ENCODE measurements at places on chromosomes 7 and 10.

DNA sequence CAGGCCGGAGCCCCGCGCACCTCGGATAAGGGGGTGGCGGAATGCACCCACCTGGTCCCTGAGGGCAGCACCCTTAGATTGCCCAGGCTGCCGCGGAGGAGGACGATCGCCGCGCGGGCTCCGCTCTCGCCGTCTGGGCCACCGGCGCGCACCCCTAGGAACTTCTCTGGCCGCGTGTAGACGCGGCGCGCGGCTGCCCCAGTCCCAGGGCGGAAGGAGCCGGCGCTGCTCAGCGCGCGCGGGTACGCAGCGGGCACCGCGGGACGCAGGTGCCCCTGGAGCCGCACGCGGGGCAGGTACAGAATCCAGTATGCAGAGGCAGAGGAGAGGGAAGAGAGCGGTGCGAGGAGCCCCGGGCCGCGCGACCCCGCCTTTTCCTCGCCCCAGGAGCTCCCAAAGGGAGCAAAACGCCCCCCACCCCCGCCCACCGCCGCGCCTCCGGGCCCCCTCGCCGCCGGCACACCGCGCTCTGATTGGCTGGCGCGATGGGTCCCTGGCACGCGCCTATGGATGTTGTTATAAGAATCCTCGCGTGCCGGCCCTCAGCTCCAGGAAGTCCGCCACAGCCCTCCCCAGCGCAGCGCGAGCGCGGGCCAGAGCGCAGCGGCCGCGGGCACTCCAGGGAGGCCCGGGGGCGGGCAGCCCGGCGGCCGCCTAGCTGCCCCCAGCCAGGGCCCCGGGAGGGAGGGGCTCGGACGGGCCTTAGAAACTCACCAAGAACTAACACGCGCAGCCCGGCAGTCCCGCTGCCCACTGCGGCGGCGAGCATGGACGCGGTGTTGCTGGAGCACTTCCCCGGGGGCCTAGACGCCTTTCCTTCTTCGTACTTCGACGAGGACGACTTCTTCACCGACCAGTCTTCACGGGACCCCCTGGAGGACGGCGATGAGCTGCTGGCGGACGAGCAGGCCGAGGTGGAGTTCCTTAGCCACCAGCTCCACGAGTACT, at the start of gene PTF1A:
Gene PTF1A, plus strand, starts transcription at position 549 of the 948 bp plus-strand sequence. Its CDS starts 219 bp downstream, at position 768.
- no peak for ATAC-seq

GRCh38 chr7:137086896-137087295, 218.4 kb downstream of the CHRM2 start:
- no peak for ATAC-seq

GRCh38 chr7:19869979-19870378, 96.6 kb upstream of the TMEM196 start:
- no peak for ATAC-seq

GRCh38 chr7:78476851-78477405, 678.4 kb downstream of the PHTF2 start:
- ATAC-seq: no peak

DNA sequence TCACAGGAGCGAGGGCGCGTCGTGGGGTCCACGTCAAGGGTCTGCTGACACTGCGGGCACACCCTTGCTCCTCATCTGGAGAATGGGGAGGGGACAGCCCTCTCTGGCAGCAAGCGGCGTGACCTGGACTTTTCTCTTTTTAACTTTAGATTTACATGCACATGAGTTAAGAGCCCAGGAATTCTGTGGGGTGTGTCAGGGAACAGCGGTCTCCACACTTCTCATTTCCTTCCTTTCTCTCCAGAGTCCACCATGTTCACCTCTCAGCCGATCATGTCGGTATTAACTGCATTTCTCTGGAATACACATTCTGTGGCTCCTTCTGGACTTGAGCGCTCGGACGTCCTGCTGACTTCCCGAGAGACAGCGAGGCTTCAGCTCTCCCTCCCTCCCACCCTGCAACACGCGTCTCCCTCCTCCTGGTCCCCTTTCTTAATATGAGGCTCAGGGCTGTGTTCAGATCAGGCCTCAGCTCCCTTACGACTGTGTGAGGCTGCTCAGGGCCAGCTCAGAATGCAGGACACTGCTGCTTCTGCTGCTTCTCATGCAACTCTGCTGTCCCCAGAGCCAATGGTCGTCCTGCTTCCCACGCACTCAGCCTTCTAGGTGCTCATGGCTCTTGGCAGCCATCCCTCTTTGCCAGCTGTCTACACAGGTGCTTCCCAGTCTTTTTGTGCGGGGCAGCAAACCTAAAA, 261.3 kb downstream of the ELFN1 start:
- ATAC-seq: no peak

DNA sequence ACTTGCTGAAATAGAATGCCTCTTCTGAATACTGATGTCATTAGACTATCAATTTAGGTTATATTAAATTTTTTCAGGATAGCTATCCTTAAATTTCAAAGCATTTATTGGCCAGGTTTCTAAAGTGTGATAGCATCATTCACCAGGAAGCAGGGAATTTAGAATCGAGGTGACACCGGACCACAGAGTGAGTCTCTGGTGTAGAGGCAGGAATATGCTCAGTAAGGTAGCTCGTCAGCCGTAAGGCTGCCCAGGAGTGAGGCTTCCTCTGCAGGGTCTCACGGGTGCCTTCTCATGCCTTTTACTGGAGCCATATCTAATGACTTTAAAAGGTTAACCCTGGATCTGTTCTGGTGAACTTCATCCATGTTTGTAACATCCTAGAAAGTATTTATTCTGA, 170.8 kb upstream of the KLF14 start:
- no peak for ATAC-seq

DNA sequence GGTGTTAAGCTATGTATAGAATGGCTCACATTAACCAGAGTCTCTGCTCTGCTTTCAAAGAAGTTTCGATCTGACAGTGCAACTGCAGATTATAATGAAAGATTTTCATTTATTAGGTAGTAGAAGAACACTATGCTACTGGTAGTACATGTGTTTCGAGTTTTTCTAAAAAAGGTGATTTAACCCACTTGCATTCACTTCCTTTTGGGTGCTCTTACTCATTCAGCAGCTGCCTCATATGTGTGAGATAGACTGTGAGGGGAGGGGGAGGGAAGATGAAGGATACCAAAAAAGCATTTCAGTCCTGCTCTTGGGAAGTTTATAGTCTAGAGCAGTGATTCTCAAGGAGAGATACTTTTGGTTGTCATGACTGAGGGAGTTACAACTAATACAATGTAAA, 20.4 kb downstream of the PLEKHA8 start:
- ATAC-seq: no peak

- ATAC-seq: no peak
Observed at GRCh38 chr10:3389130-3389529, 216.5 kb upstream of the PITRM1 start.

DNA sequence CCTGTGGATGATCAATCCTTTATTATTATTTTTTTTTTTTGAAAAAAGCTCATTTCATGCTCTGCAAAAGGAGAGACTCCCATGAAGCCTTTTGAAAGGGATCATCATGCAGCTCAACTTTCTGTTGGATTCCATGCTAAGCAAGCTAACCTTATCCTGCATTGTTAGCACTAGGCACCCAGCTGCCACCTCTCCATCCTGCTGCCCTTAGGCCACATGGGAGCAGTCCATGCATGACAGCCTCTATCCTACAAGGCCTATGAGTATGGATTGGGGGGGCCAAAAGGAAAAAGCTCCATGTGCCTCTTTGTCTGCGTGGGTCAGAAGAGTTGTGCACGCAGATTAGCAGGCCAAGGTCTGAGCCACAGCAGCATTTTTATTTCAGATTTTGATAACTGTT, 19.2 kb downstream of the SMNDC1 start:
- no peak for ATAC-seq

DNA sequence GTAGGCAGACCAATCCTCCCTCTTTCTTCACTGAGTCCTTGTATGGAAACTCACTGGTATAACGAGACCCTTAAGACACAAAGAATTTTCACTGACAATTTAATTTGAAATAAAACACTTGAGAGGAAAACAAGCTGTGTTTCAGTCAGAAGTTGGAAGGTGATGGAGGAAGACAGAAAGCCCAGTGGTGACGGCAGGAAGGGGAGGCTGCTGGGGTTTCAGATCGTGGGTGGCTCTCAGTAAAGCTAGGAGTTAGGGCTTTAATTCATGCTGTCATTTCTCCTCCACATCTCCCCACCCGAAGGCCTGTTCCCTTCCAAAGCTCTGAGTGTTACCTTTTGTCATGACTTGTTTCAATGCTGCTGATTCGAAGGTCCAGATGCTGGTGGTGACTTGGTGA, 605.2 kb upstream of the DPP6 start:
- ATAC-seq: no peak

DNA sequence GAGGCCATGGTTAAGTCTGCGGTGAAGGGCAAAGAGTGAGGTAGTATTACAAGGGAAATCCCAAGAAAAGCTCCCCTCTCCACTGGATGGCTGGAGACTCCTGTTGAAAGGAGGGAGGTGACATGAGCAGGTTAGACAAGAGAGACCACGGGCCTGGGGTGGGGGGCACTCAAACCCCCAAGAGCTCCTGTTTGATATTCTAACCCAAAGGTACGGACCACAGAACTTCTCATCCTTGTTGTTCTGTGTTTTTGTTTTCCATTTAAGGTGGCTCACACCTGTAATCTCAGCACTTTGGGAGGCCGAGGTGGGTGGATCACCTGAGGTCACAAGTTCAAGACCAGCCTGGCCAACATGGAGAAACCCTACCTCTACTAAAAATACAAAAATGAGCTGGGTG, 11.6 kb downstream of the VSTM4 start:
- ATAC-seq: no peak

DNA sequence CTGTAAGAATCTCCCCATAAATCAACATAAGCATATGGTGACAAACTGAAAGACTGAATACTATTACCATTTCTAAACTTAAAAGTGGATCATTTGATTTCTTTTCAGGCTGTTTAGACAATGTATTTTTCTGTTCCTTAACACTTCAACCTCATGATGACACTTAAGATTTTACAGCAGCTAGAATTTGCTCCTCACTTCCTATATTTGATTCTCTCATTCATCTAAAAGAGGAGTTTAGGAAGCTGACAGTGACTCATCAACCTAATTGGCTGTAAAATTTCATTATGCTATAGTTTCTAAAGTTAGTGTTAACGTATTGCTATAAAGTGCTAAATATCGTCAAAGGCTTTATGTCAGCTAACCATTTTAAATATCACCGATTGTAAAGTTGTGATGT, 478.7 kb downstream of the GRM8 start:
- no peak for ATAC-seq

- ATAC-seq: no peak
Observed at GRCh38 chr10:62625484-62625883, 179.0 kb upstream of the ADO start.

GRCh38 chr10:108901781-108902618, 1021.3 kb downstream of the XPNPEP1 start:
- no peak for ATAC-seq

GRCh38 chr10:110648692-110649346, 4.7 kb downstream of the RBM20 start:
- no peak for ATAC-seq

- no peak for ATAC-seq
Observed at GRCh38 chr7:432933-433332, 86.7 kb downstream of the PDGFA start.

GRCh38 chr7:25389489-25390106, 161.3 kb upstream of the NPVF start:
- ATAC-seq: no peak

DNA sequence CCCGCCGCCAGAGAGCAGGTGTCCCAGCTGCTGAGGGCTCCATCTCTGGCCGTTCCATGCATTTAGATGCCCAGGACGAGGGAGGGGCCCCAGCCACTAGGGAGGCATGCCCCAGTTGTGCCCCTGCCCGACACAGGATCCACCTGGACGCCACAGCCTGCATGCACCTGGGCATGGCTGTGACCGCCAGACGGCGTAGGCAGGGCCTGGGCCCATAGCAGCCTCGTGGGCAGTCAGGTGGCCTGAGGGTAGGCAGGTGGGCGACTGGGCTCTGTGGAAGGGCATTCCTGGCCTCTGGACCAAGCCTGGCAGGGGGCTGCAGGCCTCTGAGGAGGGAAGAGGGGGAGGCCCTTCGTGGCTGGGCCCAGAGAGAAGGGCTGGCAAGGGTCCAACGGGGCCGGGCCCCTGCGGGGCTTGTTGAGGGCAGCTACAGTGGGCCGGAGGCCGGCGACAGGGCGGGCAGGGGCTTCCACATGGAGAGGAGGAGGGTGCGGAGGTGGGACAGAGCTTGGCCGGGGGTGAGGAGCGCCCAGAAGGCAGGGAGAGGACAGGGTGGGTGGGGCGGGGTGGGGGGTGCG, 76.0 kb upstream of the NKX6-2 start:
- ATAC-seq: no peak

DNA sequence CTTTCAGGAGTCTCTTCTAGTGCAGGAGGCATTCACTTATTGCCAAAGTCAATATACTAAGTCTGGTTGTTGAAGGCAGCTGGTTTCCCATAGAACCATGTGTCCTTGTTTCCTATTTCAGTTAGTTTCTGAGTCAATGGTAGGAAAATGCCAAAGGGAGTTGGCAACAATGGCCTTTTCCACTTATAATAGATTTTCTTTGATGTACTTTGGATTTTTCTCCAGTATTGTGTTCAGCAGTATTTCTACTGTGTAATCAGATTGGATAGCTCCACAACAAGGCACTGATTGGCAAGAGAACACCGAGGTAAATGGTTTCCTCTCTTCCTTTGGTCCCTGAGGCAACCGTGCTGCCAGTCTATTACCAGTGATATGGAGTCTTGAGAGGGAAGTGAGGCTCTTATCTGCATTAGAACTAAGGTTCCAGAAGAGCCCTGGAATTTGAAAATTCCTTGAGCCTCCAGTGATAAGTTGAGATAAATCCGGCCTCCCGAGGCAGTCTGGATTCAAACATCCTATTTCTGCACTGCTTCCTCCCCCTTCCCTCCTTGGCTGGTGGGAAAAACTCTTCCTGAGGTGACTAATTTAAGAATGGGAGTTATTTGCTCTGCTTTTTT, 7.9 kb upstream of the SEPTIN7 start:
- ATAC-seq: no peak

GRCh38 chr10:114566064-114566463, 92.0 kb downstream of the ABLIM1 start:
- peak; percentile 26 for ATAC-seq

GRCh38 chr7:93890041-93890463, 501 bp downstream of the TFPI2 start:
- no peak for ATAC-seq
